Naive thymus-derived CD4-positive, alpha-beta T cell (primary cell): ENCODE measurements at places on chromosomes 5 and 9. TPM values are rescaled to one million over a fixed set of nuclear protein-coding genes. Genes with fewer than 3 reads are reported as not detected.

- no peaks in the 10 kb centered on the region for H3K4me1 ChIP-seq
- H3K27me3 ChIP-seq, result no peaks in the 10 kb centered on the region
- H3K36me3 ChIP-seq, result no peaks in the 10 kb centered on the region
- H3K4me3 ChIP-seq, result no peak overlapping the region
- DNase-seq, result no peak
These were observed 29.9 kb downstream of the LPAR1 start for GRCh38 chr9:111008158-111009075.

DNA sequence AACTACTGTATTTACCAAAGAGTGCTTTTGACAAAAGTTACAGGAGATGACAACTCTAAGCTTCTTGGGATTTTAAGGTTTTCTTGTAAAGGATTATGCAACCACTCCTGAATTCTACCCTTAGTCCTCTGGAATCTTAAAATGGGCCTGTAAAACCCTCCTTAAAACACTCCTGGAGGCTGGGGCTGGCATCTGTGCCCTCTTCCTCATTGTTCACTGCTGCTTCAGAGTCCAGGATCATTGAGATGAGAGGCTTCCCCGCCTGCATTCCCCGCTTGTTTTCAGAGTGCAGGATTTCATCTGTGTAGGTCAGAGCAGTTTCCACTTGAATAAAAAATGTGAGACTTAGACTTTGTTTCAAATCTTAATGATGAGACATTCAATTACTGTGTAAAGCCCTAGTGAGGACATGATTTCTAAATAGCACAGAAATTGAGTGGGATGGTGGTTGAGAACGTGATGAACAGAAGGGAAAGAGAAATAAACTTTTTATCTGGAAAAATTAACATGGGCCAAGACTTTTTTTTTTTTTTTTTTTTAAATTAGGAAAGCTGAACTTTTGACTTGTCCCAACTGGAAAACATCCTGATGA lies 40.4 kb downstream of the PCSK5 start:
- no peak for DNase-seq
- no peaks in the 10 kb centered on the region for H3K36me3 ChIP-seq
- H3K4me1 ChIP-seq, result no peaks in the 10 kb centered on the region
- H3K27me3 ChIP-seq, result no peaks in the 10 kb centered on the region
- H3K27ac ChIP-seq, result no peak overlapping the region

- no peak overlapping the region for H3K27ac ChIP-seq
- no peak for DNase-seq
- H3K4me1 ChIP-seq, result peaks cover 12% of the 10 kb centered on the region
- no peaks in the 10 kb centered on the region for H3K36me3 ChIP-seq
- no peak overlapping the region for H3K4me3 ChIP-seq
These were observed 20.6 kb upstream of the CRB2 start for GRCh38 chr9:123335193-123335985.

- no peak overlapping the region for H3K4me3 ChIP-seq
- H3K4me1 ChIP-seq, result no peaks in the 10 kb centered on the region
- DNase-seq, result no peak
- no peaks in the 10 kb centered on the region for H3K27me3 ChIP-seq
- H3K36me3 ChIP-seq, result no peaks in the 10 kb centered on the region
These were observed 22.0 kb upstream of the PIK3R1 start for GRCh38 chr5:68193481-68194036.

GRCh38 chr9:76588316-76588715 lies 129.3 kb downstream of the GCNT1 start:
- no peak for DNase-seq
- no peaks in the 10 kb centered on the region for H3K4me1 ChIP-seq
- H3K4me3 ChIP-seq, result no peak overlapping the region

GRCh38 chr9:135268981-135269380 lies 181.5 kb downstream of the OLFM1 start:
- no peak overlapping the region for H3K4me3 ChIP-seq
- H3K36me3 ChIP-seq, result no peaks in the 10 kb centered on the region
- no peaks in the 10 kb centered on the region for H3K27me3 ChIP-seq

GRCh38 chr5:10250806-10251276 lies 761 bp downstream of the CCT5 start:
- peaks cover 7% of the 10 kb centered on the region for H3K36me3 ChIP-seq
- peak; percentile 32 for DNase-seq
- peaks cover 32% of the 10 kb centered on the region for H3K4me1 ChIP-seq

DNA sequence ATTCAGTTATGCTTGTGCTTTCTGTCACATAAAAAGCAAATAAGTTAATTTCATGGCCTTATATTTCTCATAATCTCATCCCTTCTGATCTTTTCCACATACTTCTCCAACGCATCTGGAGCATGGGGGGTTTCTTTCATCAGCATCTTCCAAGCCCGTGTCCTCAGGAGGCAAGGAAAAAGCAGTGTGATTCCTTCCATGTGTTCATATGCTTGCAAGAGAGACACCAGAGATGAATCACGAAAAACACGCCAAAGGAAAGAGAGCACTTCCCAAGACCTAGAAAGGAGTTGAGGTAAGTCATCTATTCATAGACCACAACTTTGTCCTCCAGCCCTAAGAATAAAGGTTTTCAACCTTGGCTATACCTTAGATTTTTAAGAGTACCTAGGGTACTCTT lies 26.0 kb upstream of the SVEP1 start:
- H3K27me3 ChIP-seq, result no peaks in the 10 kb centered on the region
- no peak overlapping the region for H3K27ac ChIP-seq
- no peaks in the 10 kb centered on the region for H3K36me3 ChIP-seq
- no peak overlapping the region for H3K4me3 ChIP-seq
- DNase-seq, result no peak
- no peaks in the 10 kb centered on the region for H3K4me1 ChIP-seq

- no peaks in the 10 kb centered on the region for H3K4me1 ChIP-seq
- no peaks in the 10 kb centered on the region for H3K27me3 ChIP-seq
- no peak for DNase-seq
- peaks cover 5% of the 10 kb centered on the region for H3K36me3 ChIP-seq
- H3K27ac ChIP-seq, result no peak overlapping the region
These were observed 17.3 kb downstream of the TRUB2 start for GRCh38 chr9:128304971-128305288.

DNA sequence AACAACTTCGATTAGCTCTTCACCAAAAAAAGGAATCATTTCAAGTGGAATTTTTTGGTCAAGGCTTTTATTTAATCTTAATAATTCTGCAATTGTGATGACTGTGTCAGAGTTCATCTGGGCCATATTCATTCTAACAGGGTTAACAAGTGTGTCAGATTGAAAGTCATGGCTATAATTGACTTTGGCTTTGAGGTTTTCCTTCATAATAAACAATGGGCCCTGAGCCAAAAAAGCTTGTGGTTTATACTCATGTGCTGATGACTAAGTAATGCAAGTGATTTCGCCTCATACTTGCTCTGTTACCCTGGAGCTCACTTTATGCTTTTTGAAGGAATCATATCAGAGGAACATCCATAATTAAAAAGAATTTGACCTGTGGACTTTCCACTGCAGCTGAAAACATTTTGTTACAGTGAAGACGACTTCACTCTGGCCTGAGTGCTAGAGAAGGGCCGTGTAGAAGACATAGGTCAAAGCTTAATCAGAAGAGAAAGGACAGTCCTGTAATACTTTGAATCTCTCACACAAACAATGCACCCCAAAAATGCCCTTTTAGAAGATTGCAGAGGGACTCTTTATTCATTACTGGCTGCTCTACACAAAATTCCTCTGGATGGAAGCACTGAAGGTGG lies 101.7 kb downstream of the GDNF start:
- DNase-seq, result no peak
- H3K27me3 ChIP-seq, result no peaks in the 10 kb centered on the region
- H3K36me3 ChIP-seq, result peaks cover 17% of the 10 kb centered on the region
- no peaks in the 10 kb centered on the region for H3K4me1 ChIP-seq

DNA sequence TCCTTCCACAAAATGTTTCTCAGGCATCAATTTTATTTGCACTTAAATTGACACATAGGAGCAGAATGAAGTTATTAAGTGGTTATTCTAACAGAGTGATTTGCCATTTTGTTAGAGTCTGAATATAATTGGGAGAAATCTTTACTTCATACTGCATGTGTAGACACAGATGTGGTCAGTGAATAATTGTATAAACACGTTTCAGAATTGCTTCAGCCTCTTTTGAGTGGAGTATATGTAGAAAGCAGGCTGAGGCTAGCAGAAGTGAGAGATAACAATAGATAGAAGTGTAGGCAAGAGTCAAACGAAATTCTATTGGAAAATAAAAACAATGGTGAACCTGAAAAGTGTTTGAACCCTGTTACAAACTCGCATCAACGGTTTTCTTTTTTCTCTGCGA lies 270.7 kb downstream of the TMEM167A start:
- H3K4me3 ChIP-seq, result no peak overlapping the region
- H3K27me3 ChIP-seq, result no peaks in the 10 kb centered on the region
- H3K27ac ChIP-seq, result no peak overlapping the region
- no peak for DNase-seq
- H3K36me3 ChIP-seq, result no peaks in the 10 kb centered on the region

DNA sequence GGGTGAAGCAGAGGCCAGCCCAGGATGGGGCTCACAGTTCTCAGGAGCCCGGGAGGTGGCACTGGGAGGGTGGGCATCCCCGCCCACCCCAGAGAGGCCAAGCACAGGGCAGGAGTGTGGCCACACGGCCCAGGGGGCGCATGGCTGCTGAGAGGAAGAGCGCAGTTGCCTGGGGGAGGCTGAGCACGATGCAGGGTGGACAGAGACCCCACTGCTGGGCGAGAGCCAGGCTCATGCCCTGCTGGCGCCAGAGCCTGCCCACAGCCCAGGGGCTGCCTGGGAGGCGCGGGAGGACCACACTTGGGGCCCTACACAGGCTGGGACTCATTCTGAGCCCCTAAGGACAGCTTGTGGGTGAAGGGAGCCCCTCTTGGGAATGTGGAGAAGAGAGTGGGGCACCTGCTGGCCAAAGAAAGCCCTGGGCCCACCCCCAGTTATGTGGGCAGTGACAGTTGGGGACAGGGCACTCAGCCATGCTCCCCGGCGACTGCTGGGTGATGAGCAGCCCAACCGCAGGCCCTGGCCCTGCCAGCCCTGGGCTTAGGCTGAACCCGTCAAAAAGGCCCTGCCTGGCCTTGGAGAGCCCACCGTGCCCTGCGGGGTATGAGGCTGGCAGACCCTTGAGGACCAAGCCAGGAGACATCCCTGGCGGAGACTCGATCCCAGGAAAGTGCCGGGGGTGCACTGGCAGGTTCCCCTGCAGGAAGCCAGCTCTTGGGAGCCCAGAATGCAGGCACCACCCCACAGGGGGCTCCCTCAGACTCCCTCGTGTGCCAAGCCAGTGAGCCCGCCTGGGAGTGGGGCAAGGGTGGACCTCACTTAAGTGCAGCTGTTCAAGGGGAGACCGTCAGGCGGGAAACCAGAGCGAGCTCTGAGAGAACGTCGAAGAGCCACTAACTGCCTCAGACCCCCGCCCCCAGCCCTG lies 21.6 kb upstream of the CAMSAP1 start:
- H3K27me3 ChIP-seq, result no peaks in the 10 kb centered on the region
- peaks cover 28% of the 10 kb centered on the region for H3K36me3 ChIP-seq
- H3K27ac ChIP-seq, result no peak overlapping the region
- DNase-seq, result no peak

GRCh38 chr5:73815631-73816030 lies 189.6 kb downstream of the ARHGEF28 start:
- no peaks in the 10 kb centered on the region for H3K36me3 ChIP-seq
- no peaks in the 10 kb centered on the region for H3K4me1 ChIP-seq
- H3K27me3 ChIP-seq, result no peaks in the 10 kb centered on the region
- no peak for DNase-seq

- no peaks in the 10 kb centered on the region for H3K36me3 ChIP-seq
- H3K4me1 ChIP-seq, result no peaks in the 10 kb centered on the region
- H3K27me3 ChIP-seq, result no peaks in the 10 kb centered on the region
- no peak overlapping the region for H3K27ac ChIP-seq
- no peak overlapping the region for H3K4me3 ChIP-seq
- DNase-seq, result no peak
These were observed 126.0 kb upstream of the IRX2 start for GRCh38 chr5:2877522-2877921.

DNA sequence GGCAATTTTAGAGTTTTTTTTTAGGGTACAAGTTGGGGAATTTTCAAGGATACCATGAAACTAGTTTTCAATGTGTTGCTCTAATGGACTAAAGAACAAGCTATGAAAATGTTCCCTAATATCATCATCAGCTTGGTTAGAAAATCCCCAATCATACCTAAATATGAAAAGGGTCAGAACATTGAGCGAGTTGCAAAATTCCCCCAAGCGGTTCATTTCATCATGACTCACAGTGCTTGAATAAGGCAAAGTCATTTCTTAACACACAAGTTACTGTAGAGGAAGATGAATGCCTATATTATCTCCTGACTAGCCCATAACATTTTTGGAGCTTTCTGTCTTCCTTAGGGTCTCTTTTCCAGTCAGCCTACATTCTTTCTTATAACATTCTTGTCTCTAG lies 62.7 kb downstream of the ST8SIA4 start:
- no peaks in the 10 kb centered on the region for H3K27me3 ChIP-seq
- peaks cover 6% of the 10 kb centered on the region for H3K4me1 ChIP-seq
- no peak for DNase-seq

GRCh38 chr5:163456029-163456589 lies 3.8 kb downstream of the NUDCD2 start:
- H3K27ac ChIP-seq, result no peak overlapping the region
- H3K36me3 ChIP-seq, result no peaks in the 10 kb centered on the region
- peaks cover 5% of the 10 kb centered on the region for H3K4me1 ChIP-seq
- no peak overlapping the region for H3K4me3 ChIP-seq

GRCh38 chr5:177468329-177468684 lies 5.1 kb downstream of the DBN1 start:
- H3K27ac ChIP-seq, result no peak overlapping the region
- peaks cover 9% of the 10 kb centered on the region for H3K4me1 ChIP-seq
- no peak for DNase-seq
- H3K4me3 ChIP-seq, result no peak overlapping the region

DNA sequence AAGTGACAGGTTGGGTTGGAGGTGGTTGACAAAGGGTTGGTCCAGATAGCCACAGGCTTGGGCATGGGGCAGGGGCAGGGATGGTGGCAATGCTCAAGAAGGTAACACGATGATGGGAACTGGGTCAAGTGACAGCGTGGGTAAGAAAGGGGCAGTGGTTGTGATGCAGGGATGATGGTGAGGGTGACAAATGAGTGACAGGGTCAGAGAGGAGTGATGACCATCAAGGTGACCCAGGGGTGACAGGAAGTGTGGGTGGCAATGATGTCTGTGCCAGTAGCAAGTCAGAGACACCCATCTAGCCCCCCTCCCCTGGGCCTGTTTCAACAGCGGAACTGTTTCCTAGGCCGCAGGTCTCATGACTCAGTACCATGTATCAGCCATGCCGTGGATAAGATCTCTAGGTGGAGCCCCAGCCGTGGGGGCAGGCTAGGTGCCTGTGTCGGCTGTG lies 20.5 kb downstream of the AQP3 start:
- DNase-seq, result no peak
- H3K4me3 ChIP-seq, result no peak overlapping the region
- no peaks in the 10 kb centered on the region for H3K36me3 ChIP-seq
- no peaks in the 10 kb centered on the region for H3K4me1 ChIP-seq
- no peaks in the 10 kb centered on the region for H3K27me3 ChIP-seq

- DNase-seq, result no peak
- H3K27me3 ChIP-seq, result no peaks in the 10 kb centered on the region
- H3K4me1 ChIP-seq, result no peaks in the 10 kb centered on the region
- no peak overlapping the region for H3K4me3 ChIP-seq
- no peak overlapping the region for H3K27ac ChIP-seq
These were observed 473.7 kb upstream of the KLF4 start for GRCh38 chr9:107963246-107963645.

GRCh38 chr5:120314191-120314590 lies 149.9 kb upstream of the PRR16 start:
- no peaks in the 10 kb centered on the region for H3K27me3 ChIP-seq
- no peak overlapping the region for H3K27ac ChIP-seq
- no peak for DNase-seq
- H3K36me3 ChIP-seq, result no peaks in the 10 kb centered on the region
- no peaks in the 10 kb centered on the region for H3K4me1 ChIP-seq
- H3K4me3 ChIP-seq, result no peak overlapping the region

The TRAPPC13 gene
- total RNA-seq, result 18.8 TPM

The MRPL36 gene
- 26.8 TPM for total RNA-seq

The HOMER1 gene
- total RNA-seq, result 4.1 TPM

The HMCN2 gene
- not detected for total RNA-seq

The ARSI gene
- not detected for total RNA-seq

The CRAT gene
- total RNA-seq, result 7.2 TPM

The TEK gene
- not detected for total RNA-seq

The QRFP gene
- total RNA-seq, result not detected
